Neural crest cell (in vitro differentiated cells): ENCODE measurements at places on chromosomes 11 and 22.

GRCh38 chr11:32087597-32087996 is 3.3 kb upstream of the RCN1 start:
- no peak for DNase-seq

GRCh38 chr22:17086788-17087497 is 2.1 kb downstream of the IL17RA start:
- DNase-seq, result no peak

GRCh38 chr11:131859538-131860210 is 489.3 kb downstream of the NTM start:
- DNase-seq, result no peak

GRCh38 chr11:115406404-115406803 is 97.8 kb downstream of the CADM1 start:
- no peak for DNase-seq

DNA sequence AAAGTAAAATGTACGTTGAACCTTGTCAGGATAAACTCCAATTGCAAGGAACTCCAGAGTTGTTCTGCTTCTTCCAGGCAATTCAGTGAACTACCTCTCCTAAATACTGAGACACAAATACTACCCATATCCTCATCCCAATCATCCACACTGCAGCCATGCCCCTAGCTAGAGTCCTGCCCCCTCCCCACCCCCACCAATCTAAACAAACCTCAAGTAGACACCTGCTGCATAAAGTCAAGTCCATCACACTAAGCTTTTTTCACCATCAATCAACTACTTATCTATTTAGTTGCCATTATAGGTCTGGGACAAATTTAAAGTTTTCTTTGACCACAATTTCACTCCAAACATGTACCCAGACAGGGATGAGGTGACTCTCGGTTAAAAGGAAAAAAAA is 93.2 kb upstream of the APOA1 start:
- no peak for DNase-seq

- peak; percentile 94 for DNase-seq
These were observed 51.2 kb upstream of the EMID1 start for GRCh38 chr22:29154364-29155048.

DNA sequence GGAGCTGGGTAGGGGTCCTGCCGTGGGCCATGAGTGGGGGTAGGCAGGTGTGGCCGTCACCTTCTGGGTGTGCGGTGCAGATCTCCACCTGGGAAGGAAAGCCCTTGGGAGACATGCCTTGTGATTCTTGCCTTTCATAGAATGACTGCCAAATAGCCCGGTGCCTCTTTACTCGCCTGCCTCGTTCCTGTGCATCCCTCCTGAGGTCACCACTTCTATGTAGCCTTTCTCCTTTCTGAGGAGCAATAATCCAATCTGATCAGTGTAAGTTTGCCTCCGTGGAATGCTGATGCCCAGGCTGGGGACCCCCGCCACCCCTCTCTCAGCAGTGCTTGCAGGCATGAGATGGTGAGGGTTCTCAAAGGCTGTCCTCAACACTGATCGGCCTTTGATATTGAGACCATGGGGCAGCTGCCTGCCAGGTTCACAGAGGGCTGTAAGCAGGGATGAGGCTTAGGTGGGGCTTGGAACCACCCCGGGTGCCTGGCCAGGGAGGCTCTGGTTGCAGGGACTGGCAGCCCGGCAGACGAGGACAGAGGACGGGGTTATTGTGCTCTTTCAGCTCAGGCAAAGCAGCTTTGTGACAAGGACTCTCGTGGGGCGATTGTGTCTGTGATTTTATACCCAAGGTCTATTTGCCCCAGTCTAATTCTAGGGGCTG is 86.1 kb upstream of the WNT7B start:
- DNase-seq, result no peak

DNA sequence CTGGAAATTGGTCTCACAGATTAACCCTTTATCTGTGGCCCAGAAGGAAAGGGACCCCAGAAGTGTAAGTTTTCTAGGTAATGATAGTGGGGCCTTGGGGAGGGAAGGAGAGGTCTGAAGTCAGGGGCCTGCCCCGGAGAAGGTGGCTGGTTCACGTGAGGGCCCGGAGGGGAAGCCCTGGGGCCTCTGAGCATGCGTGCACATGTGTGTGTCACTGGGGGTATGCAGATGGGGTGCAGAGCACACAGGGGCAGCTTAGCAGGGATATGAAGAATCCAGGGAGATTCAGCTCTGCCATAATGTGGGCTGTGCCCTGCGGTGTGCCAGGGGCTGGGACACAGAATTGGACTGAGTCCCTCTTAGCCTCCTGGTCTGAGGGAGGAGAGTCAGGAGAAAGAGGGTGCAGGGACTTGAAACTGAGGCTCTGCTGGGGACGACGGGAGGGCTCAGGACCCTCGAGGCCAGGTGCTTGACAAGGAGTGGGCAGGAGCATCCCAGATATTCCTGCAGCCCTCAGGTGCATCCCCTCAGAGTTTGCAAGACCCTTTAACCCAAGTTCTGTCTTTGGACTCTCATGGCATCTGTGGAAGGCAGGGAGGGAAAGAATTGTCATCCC is 15.5 kb downstream of the MYO7A start:
- no peak for DNase-seq

DNA sequence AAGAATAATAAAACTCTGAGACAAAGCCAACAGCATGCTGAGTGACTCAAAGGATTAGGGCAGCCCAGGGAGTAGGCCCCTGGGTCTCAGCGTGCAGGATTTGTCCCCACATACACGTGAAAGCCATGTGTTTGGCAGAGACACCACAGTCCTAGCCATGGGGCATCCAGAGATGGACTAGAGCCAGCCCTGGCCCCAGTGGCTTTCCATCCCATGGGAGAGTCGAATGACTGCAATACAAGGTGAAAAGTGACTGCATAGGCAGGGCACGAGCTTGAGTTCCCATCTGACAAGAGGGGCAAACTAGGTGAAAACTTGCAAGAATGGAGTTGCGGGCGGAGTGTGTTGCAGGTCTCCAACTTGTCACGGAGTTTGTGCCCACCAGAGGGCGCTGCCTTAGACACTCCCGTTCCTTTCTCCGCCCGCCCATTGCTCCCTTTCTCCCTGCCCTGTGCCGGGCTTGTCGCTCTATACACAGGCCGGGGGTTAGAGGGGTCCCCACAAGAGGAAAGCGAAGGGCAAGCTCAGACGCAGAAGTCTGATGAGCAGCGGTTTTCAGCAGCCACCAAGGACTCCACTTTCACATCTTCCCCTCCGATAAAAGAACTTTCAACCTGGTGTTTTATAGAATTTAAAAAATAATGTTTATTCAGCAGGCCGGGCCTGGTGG is 24.2 kb downstream of the TSKU start:
- peak; percentile 96 for DNase-seq

DNA sequence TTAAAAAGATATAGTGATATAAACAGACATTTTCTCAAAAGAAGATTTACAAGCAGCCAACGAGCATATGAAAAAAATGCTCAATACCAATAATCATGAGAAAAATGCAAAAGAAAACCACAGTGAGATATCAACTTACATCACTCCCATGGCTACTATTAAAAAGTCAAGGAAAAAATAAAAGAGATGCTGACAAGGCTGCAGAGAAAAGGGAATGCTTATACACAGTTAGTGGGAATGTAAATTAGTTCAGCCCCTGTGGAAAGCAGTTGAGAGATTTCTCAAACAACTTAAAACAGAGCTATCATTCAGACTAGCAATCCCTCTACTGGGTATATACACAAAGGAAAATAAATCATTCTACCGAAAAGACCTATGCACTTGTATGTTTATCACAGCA is 97.1 kb upstream of the CARD18 start:
- DNase-seq, result no peak

- DNase-seq, result no peak
These were observed 1.2 kb downstream of the LIF start for GRCh38 chr22:30245181-30245984.

GRCh38 chr11:114272311-114272710 is 23.9 kb upstream of the NNMT start:
- no peak for DNase-seq

- DNase-seq, result no peak
These were observed 18.8 kb downstream of the GRAMD1B start for GRCh38 chr11:123448823-123449222.
